MV-4-11 (cell line): ENCODE measurements at places on chromosomes 12 and 14.
A peak's percentile ranks its signal among the peaks of the same experiment; 100 is the strongest.

DNA sequence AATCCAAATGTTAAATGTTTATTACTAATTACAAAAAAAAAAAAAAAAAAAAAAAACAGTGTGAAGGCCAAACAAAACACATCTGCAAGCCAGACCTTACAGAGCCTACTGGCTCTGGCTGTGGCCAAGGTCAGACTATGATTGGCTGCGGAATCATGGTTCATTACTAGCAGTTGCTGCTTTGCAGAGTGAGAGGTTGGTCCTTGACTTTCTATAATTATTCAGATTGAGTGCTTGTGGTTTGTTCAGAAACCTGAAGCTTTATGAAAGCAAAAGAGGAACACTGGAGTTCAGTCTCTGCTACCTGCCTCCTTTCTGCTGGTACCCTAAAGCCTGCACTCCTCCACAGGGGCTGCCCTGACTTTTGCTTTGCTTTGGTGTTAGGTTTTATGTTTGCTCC lies 550.9 kb downstream of the BCL11B start:
- no peak for DNase-seq

DNA sequence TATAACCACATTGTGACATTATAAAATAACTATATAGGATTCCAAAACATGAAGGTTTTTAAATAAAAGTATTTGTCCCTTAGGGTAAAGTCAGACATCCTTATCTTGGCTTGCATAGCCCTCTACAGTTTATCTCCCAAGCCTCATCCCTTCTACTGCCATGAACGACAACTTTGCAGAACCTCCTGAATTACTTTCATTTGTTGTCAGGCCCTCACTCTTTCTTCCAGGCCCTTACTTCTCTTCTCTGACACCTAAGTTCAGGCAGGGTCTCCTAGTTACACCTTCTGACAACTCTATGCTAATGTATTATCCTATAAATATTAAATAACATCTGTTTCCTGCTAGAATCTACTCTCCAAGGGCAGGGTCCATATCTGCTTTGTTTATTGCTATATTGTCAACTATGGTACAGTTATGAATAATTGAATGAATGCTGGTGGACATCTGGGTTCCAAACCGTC lies 115.7 kb upstream of the MDM1 start:
- DNase-seq: no peak

DNA sequence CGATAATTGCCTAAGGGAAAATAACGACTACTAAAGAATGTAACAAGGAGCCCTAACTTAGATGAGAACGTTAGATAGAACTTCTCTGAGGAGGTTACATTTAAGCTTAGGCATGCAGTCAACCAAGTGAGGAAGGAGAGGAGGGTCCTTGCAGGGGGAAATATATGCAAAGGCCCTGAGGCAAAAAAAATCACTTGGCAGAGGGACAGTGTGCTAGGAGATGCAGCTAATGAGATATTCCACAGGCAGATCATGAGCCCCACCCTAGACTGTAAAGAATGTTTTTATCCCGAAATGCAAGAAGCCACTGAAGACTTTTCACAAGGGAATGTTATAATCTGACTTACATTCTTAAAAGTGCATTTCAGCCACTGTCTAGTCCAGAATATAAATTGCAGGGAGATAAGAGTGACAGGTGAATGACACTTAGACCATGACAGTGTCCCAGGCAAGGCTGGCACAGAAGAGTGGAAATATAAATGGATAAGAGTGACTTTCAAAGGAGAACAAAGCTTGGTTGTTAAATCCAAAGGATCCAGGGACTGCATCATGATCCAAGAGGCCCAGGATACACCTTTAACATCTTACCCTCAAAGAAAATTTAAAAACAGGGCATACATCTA lies 61.0 kb downstream of the PPM1H start:
- no peak for DNase-seq

DNA sequence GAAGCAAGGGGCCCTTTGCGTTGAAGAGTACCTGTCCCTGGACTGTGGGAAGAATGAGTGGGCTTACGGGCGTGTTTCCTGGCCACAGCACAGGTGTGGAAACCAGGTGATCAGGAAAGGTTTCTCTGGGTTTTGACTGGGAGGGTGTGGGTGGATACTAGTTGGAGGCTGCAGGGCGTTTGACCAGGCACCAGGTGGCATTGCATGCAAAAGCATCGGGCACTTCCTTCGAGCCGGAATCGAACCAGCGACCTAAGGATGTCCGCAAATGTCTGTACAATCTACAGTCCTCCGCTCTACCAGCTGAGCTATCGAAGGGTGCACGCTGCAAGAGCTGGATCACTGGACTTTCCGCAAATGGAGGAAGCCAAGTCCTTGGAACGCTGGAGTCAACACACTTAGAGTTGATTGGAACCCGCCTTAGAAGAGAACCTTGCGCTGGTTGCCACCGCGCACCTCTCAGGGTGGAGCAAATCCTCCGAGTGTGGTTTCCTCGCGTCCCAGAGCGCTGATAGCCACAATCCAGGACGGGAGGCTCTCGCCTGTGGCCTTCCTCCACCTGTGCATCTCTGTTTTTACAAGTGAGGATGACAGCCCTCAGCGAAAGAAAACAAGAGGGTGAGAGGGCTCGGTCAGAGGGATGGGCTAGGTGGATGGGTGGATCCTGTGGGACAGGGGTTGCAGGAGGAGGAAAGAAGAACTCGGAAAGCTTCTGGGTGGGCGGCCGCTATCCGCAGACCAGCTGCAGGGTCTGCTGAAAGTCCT lies 21.2 kb upstream of the RNASE4 start:
- DNase-seq: peak; percentile 87

DNA sequence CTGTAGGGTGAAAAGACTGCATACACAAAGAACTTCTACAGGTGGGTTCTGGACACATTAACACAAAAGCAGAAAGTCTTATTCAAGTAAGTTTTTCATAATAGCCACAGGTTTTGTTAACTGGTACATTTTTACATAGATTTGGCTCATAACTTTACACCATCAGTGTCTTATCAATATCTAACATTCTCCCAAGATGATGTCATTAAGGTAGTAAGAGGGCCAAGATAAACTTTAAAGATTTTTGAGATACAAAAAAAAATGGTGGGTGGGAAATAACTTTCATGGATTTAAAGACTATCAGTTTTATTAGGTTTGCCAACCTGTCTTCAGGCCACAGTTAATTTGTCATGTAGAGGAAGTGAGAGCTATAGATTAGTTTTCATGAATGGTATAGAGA lies 1.7 kb downstream of the SUPT16H start:
- no peak for DNase-seq

GRCh38 chr12:103561174-103561573 lies 25.9 kb upstream of the STAB2 start:
- no peak for DNase-seq

DNA sequence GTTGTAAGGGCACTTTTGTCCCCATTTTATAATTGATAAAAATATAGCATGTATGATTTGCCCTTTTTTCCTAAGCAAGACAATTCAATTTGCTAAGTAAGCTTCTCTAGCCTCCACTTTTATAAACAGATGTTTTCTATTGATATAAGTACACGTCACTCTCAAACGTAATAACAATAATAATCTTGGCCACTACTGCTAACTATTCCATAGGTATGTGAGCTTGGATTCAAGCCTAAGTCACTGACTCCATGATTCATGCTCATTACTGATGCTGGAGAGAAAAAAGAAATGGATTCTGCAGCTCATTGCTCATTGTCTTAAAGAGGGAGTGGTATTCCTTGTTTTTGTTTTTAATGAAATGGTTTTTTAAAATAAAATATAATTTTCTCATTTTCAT lies 661.0 kb downstream of the GALC start:
- no peak for DNase-seq

- DNase-seq: no peak
These were observed 4.2 kb downstream of the GSTZ1 start for GRCh38 chr14:77324816-77325745.

DNA sequence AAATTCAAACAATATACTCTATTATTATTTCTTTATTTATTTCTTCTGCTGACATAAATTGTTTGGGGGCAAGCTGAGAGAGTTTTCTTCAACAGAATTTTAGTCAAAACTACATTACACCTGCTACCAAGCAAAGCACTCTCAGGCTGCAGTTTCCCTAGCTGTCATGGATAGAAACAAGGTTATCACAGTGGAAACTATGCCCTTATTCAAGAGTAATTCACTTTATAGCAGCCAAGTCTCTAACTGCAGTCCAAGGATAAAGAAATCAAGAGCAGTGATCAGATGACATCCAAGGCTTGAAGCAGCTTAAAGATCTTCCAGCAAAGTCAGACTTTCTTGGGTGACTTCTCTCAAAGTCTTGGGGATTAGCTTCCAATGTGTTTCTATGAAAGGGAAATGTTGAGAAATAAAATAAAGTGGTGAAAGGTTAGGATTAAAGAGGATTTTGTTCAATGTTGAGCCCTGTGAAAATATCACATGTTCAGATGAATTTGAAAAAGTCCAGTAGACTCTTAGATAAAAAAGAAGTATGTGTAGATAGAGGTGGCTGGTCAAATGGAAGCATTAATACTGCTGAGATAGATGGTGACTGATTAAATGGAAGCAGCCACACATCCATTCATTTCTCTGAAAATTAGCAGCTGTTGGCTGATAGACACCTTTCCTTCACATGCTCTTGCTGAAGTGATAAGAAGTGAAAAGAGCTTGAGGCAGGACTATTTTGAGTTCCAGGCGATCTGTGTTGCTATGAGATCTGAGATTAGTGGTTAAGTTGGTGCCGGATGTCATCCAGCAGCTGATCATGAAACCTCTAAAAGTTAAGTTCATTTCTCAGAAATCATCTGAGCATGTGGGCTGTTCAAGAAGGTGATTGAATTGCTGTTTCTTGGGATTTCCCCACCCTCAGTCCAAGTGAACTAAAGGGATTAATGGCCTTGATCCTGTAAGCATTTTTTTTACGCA lies 257.8 kb upstream of the BTG1 start:
- DNase-seq: peak; percentile 73

DNA sequence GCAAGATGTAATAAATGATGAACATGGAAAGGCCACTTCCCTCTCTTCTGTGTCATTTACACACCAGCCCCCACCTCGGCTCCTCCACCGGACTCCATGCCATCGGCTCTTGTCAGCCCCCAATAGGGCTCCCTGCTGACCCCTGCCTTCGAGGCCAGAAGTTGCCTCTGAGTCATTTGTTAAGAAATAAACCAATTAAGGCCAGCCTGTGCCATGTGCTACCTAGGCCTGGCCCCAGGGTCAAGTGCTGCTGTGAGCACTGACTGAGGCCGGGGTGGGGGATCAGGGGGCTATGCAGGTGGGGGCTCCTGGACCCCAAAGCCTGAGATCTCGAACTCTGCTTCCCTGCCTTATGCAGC lies 53.2 kb downstream of the TESC start:
- peak; percentile 61 for DNase-seq

- DNase-seq: peak; percentile 95
These were observed at the start of gene TMEM229B for GRCh38 chr14:67487937-67488893. TMEM229B (minus strand) TSS chr14:67488721; CDS start chr14:67473923, 14,798 bp downstream.

GRCh38 chr14:34174973-34175372 lies 224.1 kb upstream of the EGLN3 start:
- DNase-seq: no peak

DNA sequence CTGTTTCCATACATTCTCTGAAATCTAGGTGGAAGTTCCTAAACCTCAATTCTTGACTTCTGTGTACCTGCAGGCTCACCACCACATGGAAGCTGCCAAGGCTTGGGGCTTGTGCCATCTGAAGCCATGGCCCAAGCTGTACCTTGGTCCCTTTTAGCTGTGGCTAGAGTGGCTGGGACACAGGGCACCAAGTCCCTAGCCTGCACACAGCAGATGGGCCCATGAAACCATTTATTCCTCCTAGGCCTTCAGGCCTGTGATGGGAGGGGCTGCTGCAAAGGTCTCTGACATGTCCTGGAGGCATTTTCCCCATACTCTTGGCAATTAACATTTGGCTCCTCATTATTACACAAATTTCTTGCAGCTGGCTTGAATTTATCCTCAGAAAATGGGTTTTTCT lies 40.0 kb upstream of the COCH start:
- DNase-seq: no peak
